ENCODE measurements at places on chromosomes 12 and 14. TPM values are rescaled to one million over a fixed set of nuclear protein-coding genes. Genes with fewer than 3 reads are reported as not detected.

AJUBA gene
- 8.3 TPM for total RNA-seq

TUBA1B gene
- total RNA-seq, result 966 TPM

GRCh38 chr14:92122351-92122677 is 545 bp downstream of the CPSF2 start:
- H3K36me3 ChIP-seq, result peaks cover 40% of the 10 kb centered on the region
- H3K27me3 ChIP-seq, result no peaks in the 10 kb centered on the region
- H3K4me3 ChIP-seq, result peak overlapping the region; percentile 86
- H3K4me1 ChIP-seq, result peaks cover 57% of the 10 kb centered on the region
- DNase-seq, result peak; percentile 29

DNA sequence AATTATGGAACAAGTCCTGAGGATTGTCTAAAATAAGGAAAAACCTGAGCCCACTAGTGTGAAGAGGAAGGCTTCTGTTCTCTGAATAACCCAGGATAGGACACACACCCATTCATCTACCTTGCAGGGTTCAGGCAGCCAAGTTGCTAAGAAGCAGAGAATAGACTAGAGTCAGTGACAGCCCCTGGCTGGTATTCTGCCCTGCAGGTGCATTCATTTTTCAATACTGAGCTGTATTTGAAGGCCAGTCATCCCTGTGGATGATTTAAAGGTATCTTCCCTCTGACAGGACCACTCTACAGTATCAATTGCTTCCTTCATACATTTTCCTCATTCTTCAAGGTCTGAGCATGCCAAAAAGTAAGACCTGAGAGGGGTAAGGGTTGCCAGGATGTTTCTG is 22.9 kb downstream of the WNT5B start:
- H3K4me1 ChIP-seq, result no peaks in the 10 kb centered on the region
- no peak overlapping the region for H3K27ac ChIP-seq
- H3K27me3 ChIP-seq, result no peaks in the 10 kb centered on the region
- H3K36me3 ChIP-seq, result no peaks in the 10 kb centered on the region

- H3K27ac ChIP-seq, result no peak overlapping the region
- no peaks in the 10 kb centered on the region for H3K36me3 ChIP-seq
- H3K27me3 ChIP-seq, result no peaks in the 10 kb centered on the region
These were observed 210.1 kb downstream of the TMEM132D start for GRCh38 chr12:129693731-129694130.

DNA sequence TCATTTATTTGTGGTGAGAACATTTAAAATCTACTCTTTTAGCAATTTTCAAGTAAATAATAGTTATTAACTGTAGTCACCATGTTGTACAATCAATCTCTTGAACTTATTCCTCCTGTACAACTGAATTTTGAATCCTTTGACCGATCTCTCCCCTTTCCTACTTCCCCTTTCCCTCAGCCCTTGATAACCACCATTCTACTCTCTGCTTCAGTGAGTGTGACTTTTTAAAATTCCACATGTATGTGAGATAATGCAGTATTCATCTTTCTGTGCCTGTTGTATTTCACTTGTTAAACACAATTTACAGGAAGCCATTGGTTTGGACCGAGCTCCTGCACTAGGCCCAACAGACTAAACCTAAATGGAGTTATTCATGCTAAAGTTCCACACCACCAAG is 458.9 kb upstream of the PDE3A start:
- no peak for DNase-seq
- no peak overlapping the region for H3K4me3 ChIP-seq
- H3K27me3 ChIP-seq, result no peaks in the 10 kb centered on the region

DNA sequence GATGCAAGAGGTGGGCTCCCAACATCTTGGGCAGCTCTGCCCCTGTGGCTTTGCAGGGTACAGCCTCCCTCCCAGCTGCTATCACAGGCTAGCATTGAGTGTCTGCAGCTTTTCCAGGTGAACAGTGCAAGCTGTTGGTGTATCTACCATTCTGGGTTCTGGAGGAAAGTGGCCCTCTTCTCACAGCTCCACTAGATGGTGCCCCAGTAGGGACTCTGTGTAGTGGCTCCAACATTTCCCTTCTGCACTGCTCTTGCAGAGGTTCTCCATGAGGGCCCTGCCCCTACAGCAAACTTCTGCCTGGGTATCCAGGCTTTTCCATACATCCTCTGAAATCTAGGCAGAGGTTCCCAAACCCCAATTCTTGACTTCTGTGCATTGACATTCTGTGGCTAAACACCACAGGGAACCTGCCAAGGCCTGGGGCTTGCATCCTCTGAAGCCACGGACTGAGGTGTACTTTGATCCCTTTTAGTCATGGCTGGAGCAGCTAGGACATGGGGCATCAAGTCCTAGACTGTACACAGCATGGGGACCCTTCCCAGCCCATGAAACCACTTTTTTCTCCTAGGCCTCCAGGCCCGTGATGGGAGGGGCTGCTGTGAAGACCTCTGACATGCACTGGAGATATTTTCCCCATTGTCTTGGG is 24.0 kb upstream of the SLC38A1 start:
- no peak overlapping the region for H3K4me3 ChIP-seq
- H3K36me3 ChIP-seq, result no peaks in the 10 kb centered on the region
- H3K4me1 ChIP-seq, result no peaks in the 10 kb centered on the region
- DNase-seq, result no peak
- no peaks in the 10 kb centered on the region for H3K27me3 ChIP-seq

- H3K4me1 ChIP-seq, result peaks cover 24% of the 10 kb centered on the region
- no peak overlapping the region for H3K4me3 ChIP-seq
- H3K27me3 ChIP-seq, result no peaks in the 10 kb centered on the region
These were observed 11.7 kb downstream of the RCOR1 start for GRCh38 chr14:102604183-102604582.

- H3K4me1 ChIP-seq, result peaks cover 46% of the 10 kb centered on the region
- H3K36me3 ChIP-seq, result peaks cover 5% of the 10 kb centered on the region
- DNase-seq, result no peak
- H3K27me3 ChIP-seq, result no peaks in the 10 kb centered on the region
These were observed 3.4 kb upstream of the GLRX5 start for GRCh38 chr14:95531473-95531872.

DNA sequence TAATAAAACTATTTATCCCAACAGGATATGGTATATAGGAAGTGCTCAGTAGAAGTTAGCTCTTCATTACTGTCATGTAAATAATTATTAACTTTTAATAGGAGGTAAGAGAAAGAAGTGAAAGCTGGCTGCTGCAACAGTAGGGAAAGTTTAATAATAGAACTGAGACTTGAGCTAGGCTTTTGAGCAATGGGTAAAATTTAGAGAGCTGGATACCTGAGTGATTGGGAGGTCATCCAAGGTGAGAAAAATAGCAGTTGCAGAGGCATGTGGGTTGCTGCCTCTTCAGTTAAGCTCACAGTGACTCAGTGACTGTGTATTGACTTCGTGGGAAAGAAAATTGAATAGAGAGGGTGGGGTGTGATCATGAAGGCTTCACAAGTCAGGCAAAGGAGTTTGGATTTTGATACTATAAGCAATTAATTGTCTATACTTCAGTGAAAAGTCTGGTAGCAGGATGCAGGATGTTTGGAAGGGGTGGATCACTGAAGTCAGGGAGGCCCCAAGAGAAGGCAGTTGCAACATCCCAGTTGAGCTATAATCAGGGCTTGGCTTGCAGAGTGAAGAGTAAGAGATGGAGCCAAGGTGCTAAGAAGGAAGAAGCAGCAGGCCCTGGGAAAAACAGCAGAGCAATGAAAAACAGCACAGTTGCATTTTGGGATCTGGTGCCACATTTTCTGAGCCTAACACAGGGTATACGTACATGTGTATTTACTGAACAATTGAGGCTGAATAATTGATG is 172.0 kb upstream of the FRMD6 start:
- H3K27me3 ChIP-seq, result no peaks in the 10 kb centered on the region
- no peaks in the 10 kb centered on the region for H3K4me1 ChIP-seq
- peak; percentile 17 for DNase-seq
- H3K4me3 ChIP-seq, result no peak overlapping the region

CCER1 gene
- not detected for total RNA-seq

PTPRB gene
- 27.3 TPM for total RNA-seq

FGF6 gene
- not detected for total RNA-seq

- no peaks in the 10 kb centered on the region for H3K27me3 ChIP-seq
- H3K4me3 ChIP-seq, result no peak overlapping the region
- peak overlapping the region; percentile 67 for H3K27ac ChIP-seq
- peak; percentile 81 for DNase-seq
- peaks cover 46% of the 10 kb centered on the region for H3K4me1 ChIP-seq
- peaks cover 2% of the 10 kb centered on the region for H3K36me3 ChIP-seq
These were observed 17.1 kb downstream of the DEGS2 start for GRCh38 chr14:100142073-100143040.

DNA sequence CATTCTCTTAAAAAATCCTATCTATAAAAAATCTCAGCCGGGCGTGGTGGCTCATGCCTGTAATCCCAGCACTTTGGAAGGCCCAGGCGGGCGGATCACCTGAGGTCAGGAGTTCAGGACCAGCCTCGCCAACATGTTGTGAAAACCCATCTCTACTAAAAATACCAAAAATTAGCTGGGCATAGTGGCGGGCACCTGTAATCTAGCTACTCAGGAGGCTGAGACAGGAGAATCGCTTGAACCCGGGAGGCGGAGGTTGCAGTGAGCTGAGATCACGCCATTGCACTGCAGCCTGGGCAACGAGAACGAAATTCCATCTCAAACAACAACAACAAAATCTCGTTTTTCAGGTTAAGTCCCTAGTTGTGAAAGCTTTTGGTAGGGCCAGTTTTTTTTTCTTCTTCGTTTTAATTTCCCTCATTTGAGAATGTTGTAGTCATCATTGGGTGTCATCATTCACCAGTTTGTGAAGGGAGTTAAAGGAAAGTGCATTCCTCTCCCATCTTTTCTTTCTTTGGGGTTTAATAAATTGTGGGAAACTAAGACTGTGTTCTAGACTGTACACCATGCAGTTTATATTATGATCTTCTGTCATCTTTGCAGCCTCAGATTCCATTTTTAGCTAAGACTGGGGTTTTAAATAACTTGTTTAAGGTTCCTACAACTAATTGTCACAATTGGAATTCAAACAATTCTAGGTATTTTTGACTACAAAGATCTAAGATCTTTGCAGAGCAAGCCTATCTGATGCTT is 23.9 kb downstream of the MDM2 start:
- H3K27me3 ChIP-seq, result no peaks in the 10 kb centered on the region
- H3K27ac ChIP-seq, result no peak overlapping the region
- no peak for DNase-seq
- no peak overlapping the region for H3K4me3 ChIP-seq
- peaks cover 9% of the 10 kb centered on the region for H3K36me3 ChIP-seq

GRCh38 chr14:51595881-51596455 is 55.7 kb upstream of the FRMD6 start:
- no peak overlapping the region for H3K27ac ChIP-seq
- no peaks in the 10 kb centered on the region for H3K27me3 ChIP-seq
- H3K36me3 ChIP-seq, result no peaks in the 10 kb centered on the region
- H3K4me3 ChIP-seq, result no peak overlapping the region
- DNase-seq, result no peak

RTL1 gene
- not detected for total RNA-seq

GRCh38 chr14:59229653-59230406 is 41.4 kb downstream of the DAAM1 start:
- H3K27ac ChIP-seq, result peak overlapping the region; percentile 59
- no peaks in the 10 kb centered on the region for H3K36me3 ChIP-seq
- peaks cover 73% of the 10 kb centered on the region for H3K4me1 ChIP-seq
- no peaks in the 10 kb centered on the region for H3K27me3 ChIP-seq

GRCh38 chr12:89593233-89593632 is 67.4 kb upstream of the POC1B start:
- no peak for DNase-seq
- no peak overlapping the region for H3K27ac ChIP-seq
- no peaks in the 10 kb centered on the region for H3K4me1 ChIP-seq
- H3K4me3 ChIP-seq, result no peak overlapping the region
- peaks cover 46% of the 10 kb centered on the region for H3K36me3 ChIP-seq
- H3K27me3 ChIP-seq, result no peaks in the 10 kb centered on the region

DNA sequence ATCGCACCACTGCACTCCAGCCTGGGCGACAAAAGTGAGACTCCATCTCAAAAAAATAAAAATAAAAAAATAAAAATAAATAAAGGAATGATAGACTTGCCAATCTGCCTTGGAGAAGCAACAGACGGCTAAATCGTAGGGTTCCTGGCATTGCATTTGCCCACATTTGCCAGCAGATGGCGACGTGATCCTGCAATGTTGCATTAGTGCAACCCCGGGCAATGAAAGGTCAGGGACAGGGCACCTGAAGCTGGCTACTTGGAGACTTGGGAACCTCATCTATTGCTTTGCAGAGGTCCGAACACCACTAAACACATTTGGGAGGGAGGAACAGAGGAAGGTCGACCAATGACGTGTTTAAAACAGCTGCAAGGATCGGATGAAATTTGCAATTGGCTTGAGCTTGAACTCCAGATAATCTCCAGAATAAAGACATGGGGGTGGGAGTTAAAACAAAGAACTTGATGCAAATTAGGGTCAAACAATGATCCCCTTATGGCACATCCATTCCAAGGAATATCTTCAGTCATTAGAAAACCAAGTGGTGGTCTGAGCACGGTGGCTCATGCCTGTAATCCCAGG is 34.6 kb downstream of the SPRING1 start:
- H3K27ac ChIP-seq, result no peak overlapping the region
- H3K4me3 ChIP-seq, result no peak overlapping the region
- H3K4me1 ChIP-seq, result no peaks in the 10 kb centered on the region

DNA sequence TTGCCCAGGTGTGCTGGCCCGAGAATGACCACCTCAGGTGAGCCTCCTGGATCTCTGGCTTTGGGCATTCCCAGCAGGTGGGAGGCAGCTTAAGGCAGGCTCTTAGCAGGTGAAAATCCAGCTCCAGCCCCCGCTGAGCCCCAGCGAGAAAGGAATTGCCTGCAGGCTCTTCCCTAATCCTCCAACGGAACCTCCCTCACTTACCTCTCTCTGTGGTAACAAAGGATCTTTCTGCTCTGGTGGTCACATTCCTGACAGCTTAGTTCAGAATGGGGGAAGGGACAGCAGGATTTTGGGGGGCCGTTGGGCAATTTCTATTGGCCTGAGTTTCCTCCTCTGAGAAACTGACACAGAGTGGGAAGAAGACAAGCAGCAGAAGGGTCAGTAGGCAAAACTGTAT is 116.0 kb upstream of the LHX5 start:
- DNase-seq, result no peak
- H3K36me3 ChIP-seq, result no peaks in the 10 kb centered on the region
- H3K4me1 ChIP-seq, result no peaks in the 10 kb centered on the region
- H3K4me3 ChIP-seq, result no peak overlapping the region
- no peak overlapping the region for H3K27ac ChIP-seq

GRCh38 chr12:44381341-44381740 is 494.8 kb downstream of the NELL2 start:
- no peaks in the 10 kb centered on the region for H3K27me3 ChIP-seq
- H3K4me3 ChIP-seq, result no peak overlapping the region
- no peak for DNase-seq
- H3K4me1 ChIP-seq, result peaks cover 5% of the 10 kb centered on the region

DNA sequence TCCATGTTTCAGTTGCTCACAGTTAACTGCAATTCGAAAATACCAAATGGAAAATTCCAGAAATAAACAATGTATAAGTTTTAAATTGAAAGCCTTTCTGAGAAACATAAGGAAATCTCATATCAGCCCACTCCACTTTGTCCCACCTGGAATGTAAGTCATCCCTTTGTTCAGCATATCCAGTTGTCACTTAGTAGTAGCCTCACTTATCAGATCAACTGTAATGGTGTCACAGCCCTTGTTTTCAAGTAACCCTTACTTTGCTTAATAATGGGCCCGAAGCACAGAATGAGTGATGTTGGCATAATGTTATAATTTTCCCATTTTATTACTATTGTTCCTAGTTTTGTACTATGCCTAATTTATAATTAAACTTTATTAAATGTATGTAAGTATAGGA is 646.8 kb downstream of the C12orf50 start:
- H3K27ac ChIP-seq, result no peak overlapping the region
- no peaks in the 10 kb centered on the region for H3K36me3 ChIP-seq
